ENCODE measurements at places on chromosomes 4 and X.

DNA sequence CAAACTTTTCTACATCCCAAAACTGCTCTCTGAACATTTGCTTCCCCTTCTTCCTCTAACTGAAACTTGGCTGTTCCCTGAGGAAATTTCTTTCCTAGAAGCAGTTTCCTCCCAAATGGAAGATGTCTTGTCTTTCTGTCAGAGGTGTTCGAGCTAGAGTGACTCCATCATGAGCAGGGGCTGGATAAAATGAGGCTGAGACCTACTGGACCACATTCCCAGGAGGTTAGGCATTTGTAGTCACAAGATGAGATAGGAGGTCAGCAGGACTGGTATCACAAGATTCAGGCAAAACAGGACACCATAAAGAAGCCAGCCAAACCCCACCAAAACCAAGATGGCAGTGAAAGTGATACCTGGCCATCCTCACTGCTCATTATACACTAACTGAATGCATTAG, 35.8 kb upstream of the PGRMC2 start:
- no peak for DNase-seq

DNA sequence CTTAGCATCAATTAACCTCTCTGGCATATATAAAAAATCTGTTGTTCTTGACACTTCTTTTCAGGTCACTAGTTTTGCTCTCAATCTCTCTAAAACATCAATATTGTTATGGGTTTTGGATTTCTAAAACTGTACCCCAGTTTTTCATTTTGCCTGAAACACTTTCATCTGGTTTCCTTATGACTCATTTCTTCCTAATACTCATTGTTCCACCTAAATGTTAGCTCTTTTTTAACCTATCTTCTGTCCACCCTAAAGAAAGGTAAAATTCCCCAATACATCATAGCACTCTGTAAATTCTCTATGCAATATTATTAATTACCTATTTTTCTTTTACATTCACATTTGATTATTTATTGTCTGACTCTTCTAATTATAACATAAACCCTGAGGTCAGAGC, 575.5 kb upstream of the NDST4 start:
- no peak for DNase-seq

DNA sequence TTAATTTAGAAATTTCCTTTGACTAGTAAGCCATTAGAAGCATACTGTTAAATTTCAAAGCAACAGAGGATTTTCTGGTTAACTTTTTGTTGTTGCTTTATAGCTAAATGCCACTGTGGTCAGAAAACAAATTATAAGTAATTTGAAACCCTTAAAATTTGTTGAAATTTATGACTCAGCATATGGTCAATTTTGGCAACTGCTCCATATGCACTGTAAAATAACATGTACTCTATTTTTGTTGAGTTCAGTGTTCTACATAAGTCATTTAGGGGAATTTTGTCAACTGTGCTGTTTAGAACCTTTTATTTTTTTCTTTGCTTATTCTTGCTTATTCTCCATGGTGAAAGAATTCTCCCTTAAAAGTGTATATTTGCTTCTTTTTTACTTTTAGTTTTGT, 28.6 kb downstream of the SCLT1 start:
- no peak for DNase-seq

DNA sequence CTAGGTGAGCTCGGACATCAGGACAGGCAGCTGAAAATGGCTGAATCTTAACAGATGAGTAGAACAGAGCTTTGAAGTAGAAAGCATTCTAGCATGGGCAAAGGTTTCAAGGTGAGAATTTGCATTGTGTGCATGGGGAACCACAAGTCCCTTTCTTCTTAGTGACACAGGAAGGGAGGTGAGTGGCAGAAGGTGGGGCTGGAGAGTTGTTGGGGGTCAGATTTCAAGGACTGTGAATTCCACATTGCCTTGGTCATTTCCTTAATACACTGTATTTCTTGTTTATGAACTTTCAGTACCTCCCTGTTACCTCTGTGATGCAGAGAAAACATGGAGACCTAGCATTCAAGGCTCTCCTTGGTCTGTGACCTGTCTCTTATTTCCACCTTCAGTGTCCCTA, 4.1 kb downstream of the APEX2 start:
- no peak for DNase-seq

DNA sequence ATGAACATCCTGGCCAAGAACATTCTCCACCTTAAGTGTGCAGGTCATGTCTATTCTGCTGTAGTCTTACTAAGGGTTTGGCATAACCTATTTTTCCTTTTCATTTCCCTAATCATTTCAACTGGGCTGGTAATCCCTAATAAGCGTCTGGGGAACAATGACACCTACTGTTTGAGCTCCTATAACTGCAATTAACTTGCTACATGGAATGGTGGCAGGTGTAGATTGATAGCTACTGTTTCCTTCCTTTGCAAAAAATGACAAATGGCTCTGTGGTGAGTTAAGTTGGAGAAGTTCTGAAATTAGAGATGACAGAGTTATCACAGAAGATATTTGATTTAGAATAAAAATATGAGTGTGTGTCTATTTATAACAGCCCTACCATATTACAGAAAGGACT, 104.5 kb upstream of the NAP1L5 start:
- no peak for DNase-seq

GRCh38 chrX:39819921-39820849, 277.6 kb downstream of the BCOR start:
- DNase-seq, result peak; percentile 6
